ENCODE measurements at places on chromosomes 12 and 14.

DNA sequence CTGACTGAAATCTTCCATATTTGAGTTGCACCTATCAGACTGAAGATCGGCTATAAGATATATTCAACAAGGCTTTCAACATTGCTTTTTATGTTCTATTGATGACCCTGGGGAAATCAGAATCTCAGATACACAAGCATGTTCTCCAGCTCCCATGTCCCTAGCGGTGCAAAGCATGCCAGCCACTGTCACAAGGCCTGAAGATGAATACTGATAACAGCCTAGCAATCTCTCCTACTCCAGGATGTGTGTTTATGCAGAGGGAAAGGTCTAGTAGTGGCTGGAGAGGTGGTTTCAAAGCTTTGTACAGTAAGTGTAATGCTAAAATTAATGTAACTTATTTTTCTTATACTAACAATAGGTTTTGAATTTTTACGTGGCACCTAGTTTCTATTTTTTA is 64.6 kb downstream of the SOX5 start:
- DNase-seq: no peak

DNA sequence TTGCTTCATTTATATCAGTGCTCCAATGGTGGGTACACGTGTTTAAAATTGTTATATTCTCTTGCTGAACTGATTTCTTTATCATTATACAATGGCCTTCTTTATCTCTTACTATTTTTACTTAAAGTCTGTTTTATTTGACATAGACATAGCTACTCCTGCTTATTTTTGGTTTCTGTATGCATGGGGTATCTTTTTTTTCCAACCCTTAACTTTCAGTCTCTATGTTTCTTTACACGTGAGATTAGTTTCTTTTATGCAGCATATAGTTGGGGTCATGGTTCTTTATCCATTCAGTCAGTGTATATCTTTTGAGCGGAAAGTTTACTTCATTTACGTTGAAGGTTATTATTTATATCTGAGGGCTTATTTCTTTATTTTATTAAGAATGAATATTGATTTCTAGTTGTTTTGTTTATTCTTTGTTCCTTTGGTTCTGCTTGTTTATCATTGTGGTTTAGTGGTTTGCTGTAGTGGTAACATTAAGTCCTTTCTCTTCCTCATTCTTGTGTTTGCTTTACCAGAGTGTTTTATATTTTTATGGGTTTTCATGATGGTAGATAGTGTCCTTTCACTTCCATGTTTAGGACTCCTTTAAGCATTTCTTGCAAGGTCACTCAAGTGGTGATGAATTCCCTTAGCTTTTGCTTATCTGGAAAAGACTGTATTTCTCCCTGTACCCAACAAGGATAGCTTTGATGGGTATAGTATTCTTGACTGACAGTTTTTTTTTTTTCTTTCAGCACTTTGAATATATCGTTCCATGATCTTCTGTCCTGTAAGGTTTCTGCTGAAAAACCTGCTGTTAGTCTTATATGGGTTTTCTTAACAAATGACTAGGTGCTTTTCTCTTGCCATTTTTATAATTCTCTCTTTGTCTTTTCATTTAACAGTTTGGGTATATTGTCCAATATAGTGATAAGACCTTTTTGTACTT is 38.3 kb upstream of the FAR2 start:
- no peak for DNase-seq

DNA sequence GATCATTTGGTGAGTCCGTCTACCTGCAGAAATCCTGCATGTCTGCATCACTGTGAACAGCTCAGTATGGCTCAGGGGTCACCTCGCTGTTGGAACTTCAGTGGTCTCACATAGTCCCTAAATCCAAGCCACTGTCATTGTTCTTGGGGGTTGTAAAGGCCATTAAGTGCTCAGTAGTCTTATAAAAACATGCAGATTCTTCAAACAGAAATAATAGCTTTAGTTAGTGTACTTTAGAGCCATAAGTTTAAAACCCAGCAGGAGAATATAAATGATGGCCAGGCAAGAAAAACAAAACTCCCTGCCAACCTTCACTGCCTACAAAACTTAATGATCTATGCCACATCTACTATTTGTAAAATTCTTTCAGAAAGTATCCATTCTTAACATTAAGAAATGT is 396.3 kb downstream of the SYT1 start:
- no peak for DNase-seq

DNA sequence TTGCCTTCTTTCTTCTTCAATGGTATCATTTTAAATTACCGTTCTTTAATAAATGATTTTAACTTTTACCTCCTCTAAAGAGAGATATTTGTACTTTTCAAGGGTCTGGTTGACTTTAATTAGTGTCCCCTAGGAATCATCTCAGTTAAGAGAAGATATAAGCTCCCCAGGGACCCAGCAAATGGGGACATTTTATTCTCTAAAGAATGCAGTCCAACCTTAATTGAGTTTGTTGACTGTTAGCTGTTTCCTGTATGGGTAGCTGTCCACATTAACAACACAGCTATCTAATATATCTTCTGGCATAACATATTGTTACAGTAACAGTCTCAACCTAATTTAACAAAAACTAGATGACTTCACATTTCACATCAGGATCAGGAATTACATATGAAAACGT is 241.6 kb upstream of the NPAS3 start:
- no peak for DNase-seq

DNA sequence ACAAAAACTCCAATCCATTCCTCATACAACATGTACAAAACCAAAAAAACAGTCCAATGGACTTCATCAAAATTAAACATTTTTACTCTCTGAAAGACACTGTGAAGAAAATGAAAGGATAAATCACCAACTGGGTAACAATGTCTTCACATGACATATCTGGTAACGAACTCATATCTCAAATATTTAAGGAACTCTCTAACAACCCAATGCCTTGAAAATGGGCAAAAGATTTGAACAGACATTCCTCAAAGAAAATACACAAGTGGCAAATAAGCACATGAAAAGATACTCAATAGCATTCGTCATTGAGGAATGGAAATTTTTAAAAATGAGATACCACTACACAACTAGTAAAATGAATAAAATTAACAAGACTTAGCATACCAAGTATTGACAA is 198.7 kb upstream of the RASSF8 start:
- DNase-seq: peak; percentile 11

GRCh38 chr14:100658181-100658886 is 68.4 kb upstream of the DLK1 start:
- no peak for DNase-seq

DNA sequence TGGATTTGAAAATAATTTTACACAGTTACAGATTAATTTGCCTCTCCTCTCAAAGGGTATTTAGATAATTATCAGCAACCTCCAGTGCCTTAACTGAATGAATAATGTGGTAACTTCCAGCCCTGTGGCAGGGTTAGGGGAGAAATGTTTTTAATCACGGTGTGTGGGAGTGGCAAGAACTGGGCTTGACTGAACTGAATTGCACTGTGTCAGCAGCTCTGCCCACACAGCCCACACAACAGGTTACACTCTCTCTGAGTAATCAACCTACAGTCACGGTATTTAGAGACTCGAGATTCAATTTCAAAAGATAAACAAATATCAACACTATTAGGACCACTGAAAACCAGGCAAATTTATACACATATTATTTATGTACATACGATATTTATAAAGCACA is 198.5 kb downstream of the KCNC2 start:
- DNase-seq: peak; percentile 30

DNA sequence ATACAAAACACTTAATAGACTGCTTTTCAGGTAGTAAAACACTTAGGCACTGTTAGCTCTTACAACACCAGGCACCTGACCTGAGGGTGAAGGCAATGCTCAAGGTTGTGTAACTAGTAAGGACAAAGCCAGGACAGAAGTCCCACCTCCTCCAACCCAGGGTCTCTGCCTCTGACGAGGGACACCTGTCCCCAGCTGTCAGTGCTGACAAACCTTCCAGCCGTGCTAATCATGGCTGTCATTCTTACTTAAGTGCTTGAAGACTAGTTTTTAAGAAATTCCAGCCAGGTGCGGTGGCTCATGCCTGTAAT is 62.5 kb upstream of the MAX start:
- no peak for DNase-seq

DNA sequence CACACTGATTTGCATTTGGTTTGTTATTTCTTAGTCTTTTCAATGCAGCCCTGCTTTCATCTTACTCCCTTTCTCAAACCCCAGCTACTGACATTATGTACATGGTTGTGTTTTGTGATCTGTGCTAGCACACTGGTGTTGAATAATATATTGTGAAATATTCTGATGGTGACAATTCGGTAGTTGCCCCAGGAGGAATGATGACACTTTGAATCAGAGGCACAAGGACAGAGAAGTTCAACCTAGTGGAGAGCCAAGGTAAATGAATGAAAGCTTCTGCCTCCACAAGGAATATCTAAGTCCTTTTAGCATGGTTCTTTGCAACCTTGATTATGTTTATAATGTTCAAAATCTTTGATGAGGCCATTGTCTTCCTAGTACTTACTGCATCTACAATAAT is 159.9 kb downstream of the PDE3A start:
- DNase-seq: no peak

GRCh38 chr14:61153431-61153830 is 127.7 kb downstream of the TMEM30B start:
- no peak for DNase-seq

DNA sequence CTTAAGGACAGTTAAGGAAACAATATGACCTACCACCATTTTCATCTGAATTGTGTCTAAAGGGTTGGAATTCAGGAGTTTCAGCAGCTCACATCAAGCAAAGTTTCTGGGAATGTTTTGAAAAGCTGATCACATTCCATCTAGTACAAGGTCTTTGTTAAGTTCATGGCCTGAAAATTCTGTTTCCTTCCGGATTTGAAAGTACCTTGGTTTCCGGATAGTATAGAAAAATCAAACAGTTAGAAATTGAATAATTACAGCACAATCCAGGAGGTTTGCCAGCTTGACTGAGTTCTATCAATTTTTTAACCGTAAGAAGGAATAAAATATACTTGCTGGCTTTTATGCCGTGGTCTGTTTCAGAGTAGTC is 136.5 kb downstream of the HMGA2 start:
- DNase-seq: no peak

DNA sequence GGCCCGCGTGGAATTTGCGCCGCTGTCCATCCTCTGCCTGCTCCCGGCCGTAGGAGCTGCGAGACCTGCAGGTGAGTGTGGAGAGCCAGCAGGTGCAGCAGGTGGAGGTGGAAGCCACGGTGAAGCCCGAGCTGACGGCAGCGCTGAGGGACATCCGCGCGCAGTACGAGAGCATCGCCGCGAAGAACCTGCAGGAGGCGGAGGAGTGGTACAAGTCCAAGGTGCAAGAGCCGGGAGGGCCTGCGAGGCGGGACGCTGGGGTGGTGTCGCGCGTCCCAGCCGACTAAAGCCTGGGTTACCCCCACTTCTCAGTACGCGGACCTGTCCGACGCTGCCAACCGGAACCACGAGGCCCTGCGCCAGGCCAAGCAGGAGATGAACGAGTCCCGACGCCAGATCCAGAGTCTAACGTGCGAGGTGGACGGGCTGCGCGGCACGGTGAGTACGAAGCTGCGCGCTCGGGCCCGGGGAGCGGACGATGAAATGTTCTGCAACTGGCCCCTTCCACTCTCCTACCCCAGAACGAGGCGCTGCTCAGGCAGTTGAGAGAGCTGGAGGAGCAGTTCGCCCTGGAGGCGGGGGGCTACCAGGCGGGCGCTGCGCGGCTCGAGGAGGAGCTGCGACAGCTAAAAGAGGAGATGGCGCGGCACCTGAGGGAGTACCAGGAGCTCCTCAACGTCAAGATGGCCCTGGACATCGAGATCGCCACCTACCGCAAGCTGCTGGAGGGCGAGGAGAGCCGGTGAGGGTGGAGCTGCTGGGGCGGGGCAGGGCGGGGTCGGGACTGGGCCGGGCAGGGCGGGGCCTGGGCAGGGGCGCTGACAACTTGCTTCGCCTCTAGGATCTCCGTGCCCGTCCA is 2.1 kb downstream of the PRPH start:
- DNase-seq: peak; percentile 72

GRCh38 chr12:132533584-132533958 is 43.6 kb downstream of the FBRSL1 start:
- DNase-seq: no peak

- DNase-seq: no peak
These were observed 12.5 kb upstream of the MTERF2 start for GRCh38 chr12:106999446-106999845.

GRCh38 chr12:52049286-52049685 is 2.0 kb upstream of the NR4A1 start:
- DNase-seq: no peak

- DNase-seq: no peak
These were observed 26.3 kb downstream of the KLRK1 start for GRCh38 chr12:10363658-10363913.

GRCh38 chr14:33210311-33210710 is 271.6 kb downstream of the NPAS3 start:
- peak; percentile 3 for DNase-seq

GRCh38 chr14:51576879-51577278 is 74.8 kb upstream of the FRMD6 start:
- DNase-seq: no peak

- DNase-seq: peak; percentile 63
These were observed 87.6 kb downstream of the SEC23A start for GRCh38 chr14:39015360-39015961.

DNA sequence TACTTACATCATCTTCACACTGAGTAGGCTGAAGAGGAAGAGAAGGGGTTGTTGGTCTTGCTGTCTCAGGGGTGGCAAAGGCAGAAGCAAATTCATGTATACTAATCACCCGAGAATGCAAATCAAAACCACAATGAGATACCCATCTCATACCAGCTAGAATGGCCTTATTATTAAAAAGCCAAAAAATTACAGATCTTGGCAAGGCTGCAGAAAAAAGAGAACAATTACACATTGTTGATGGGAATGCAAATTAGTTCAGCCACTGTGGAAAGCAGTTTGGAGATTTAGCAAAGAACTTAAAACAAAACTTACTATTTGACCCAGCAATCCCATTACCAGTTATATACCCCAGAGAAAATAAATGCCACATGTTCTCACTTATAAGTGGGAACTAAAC is 154.9 kb downstream of the SEC23A start:
- peak; percentile 18 for DNase-seq

- no peak for DNase-seq
These were observed 151.0 kb upstream of the NAV3 start for GRCh38 chr12:77679686-77680085.

DNA sequence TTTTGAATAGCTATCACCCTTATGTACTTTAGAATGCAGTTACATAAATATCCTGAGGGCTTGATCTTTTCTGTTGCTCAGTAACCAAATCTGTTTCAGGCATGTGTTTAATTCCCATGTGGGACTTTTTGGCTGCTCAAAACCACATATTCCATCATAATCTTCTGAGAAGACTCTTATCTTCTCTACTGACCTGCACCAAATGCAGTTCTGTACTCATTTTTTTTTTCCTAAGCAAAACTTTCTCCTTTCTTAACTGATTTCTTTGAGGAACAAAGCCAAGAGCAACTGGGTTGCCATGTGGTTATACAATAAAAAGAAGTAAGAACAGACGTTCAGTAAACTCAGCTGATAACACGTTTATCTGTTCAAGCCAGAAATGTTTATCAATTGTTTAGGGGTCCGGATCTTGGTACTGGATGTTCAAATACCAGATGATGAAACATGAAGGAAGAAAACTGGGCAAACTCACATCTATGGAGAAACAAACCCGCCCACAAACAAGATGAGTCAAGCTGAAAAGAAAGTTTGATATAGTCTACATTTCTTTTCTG is 50.1 kb downstream of the TMEM132C start:
- no peak for DNase-seq

GRCh38 chr12:70535896-70536374 is 101.3 kb downstream of the PTPRB start:
- DNase-seq: no peak
